ENCODE measurements at places on chromosomes 1 and 21.
A peak's percentile ranks its signal among the peaks of the same experiment; 100 is the strongest.

GRCh38 chr1:50232336-50232735 lies 123.6 kb downstream of the ELAVL4 start:
- DNase-seq, result peak; percentile 7

DNA sequence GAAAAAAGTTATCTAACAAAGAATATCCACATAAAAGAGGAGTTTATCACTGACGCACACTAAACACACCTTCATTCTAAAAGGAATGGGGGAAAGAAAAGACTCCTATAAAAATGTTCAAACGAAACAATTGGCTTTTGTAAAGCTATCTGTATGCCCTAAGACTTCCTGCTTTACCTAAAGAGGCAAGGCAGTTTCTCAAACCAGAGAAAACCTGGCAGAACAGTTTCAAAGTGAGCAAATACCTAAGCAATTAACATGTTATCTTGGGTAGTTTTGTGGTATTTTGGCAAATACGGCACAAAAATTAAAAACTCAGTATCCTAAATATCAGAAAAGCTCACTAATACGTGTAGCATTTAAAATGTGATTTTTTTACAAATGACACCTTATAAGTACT lies 1.9 kb downstream of the PUM1 start:
- peak; percentile 29 for DNase-seq

GRCh38 chr1:223819730-223820514 lies 25.8 kb downstream of the TP53BP2 start:
- DNase-seq, result no peak

DNA sequence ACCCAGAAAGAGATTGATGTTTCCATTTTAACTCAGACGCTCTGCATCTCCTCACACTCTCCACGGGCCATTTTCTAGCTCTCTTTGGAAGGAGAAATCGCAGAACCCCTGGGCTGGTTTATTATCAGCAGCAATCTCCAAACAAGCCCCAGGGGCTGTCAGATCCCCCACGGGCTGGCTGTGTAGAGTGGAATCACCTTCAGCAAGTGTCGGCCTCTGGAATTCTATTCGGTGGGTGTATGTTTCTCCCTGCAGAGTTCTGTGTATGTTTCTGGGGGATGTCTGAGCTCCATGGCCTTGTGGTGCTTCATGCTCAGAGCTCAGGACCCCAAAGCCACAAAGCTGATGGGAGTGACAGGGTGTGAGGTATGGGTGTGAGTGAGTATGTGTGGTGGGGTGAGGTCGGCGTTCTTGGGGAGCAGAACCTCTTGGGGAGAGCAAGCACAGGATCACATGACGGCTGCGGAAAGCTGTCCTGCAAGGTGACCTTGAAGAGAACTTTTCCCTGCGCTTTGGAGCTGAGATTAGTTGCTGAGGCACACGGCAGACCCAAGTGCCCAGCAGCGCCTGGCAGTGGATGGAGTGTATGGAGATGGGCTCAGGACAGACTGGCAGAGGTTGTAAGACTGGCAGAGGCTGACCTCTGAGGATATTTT lies 489 bp downstream of the ACOT11 start:
- DNase-seq, result peak; percentile 51

GRCh38 chr1:23533246-23534023 lies 2.4 kb upstream of the E2F2 start:
- no peak for DNase-seq

- DNase-seq, result no peak
Measured at GRCh38 chr1:232403017-232403714, 226.8 kb downstream of the SIPA1L2 start.

DNA sequence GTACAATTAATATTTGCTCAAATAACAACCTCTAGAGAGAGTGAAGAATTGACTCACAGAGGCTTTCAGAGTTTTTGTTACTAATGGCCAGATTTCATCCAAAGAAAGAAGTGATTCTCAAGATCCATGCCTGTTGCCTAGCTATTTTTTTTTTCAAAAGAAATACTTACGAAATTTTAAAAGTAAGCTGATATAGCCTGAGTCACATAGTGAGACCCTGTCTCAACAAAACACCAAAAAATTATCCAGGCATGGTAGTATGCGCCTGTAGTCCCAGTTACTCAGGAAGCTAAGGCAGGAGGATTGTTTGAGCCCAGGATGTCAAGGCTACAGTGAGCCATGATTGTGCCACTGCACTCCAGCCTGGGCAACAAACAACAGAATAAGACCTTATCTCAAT lies 14.6 kb downstream of the PALMD start:
- no peak for DNase-seq

DNA sequence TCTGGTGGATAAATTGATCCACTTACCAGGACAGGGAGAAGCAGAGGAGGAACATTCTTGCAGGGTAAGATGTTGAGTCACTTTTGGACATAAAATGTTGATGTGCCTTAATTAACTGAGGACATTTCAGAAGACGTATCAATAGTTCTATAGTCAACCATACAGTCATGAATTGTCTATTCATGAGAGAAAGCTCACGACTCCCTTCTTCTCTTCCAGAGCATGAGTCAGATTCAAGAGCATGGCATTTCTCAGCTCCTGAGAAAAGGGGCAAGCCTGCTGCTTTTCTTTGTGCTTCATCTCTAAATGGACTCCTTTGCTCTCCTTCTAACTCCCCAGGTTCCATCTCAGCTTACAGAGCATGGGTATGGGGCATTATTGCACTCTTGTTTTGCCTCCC lies 55.7 kb downstream of the ADGRL4 start:
- no peak for DNase-seq

DNA sequence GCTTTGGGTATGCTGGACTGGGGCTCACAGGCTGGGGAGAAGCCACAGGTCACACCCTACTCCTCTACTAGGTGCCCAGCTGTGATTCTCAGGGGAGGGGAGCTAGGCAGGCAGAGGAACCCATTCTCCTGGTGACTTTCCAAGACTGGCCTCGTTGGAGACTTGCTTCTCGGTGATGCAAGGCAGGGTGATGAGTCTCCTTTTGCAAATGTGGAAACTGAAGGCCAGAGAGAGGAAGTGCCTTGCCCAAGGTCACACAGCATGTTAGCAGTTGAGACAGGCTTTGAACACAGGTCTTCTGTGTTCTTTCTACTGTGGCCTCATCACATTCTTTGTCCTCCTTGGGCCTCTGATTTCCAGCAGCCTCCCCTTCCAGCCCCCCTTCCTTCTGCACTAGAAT lies 20.5 kb upstream of the C1QA start:
- DNase-seq, result no peak

- DNase-seq, result no peak
Measured at GRCh38 chr1:40067023-40067422, 26.5 kb downstream of the CAP1 start.

- DNase-seq, result no peak
Measured at GRCh38 chr1:186715887-186716809, 35.9 kb upstream of the PTGS2 start.

DNA sequence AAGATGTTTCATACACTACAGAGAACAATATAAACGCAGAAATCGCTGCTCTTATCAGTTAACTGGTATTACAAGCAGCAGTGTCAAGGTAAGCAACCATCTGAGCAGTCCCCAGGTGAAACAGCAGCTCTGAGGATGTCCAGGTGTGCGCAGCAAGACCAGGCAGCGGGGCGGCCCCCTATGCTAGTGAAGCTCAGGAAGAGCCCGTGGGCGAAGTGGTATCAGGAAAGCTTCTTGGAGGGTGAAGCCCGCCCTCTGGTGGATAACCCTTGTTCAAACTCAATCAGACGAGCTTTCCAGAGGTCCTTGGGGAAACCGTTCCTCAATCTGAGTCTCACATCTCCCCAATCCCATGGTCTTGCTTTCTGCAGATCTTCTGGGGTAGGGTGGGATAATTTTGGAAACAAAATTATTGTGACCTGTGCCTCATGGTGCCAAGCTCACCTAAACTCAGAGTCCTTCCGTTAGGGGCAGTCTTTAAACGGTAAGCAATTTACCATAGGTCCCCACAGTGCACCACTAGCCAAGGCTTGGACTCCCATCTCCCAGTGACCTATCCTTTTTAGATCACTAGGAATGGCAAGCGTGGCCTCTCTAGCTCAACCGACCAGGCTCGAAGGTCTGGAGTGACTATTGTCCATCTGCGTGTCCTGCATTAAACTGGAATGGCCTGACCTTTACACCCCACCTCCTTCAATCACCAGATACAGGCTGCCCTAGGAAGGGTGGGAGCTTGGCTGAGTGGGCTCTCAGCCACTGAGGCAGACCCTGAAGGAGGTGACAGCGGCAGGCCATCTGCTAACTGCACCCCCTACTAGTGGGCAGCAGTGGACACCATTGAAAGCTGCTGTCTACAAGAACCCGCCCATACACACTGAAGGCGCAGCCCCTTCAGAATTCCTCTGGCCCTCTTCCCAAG lies 13.6 kb upstream of the FAM110D start:
- peak; percentile 91 for DNase-seq

DNA sequence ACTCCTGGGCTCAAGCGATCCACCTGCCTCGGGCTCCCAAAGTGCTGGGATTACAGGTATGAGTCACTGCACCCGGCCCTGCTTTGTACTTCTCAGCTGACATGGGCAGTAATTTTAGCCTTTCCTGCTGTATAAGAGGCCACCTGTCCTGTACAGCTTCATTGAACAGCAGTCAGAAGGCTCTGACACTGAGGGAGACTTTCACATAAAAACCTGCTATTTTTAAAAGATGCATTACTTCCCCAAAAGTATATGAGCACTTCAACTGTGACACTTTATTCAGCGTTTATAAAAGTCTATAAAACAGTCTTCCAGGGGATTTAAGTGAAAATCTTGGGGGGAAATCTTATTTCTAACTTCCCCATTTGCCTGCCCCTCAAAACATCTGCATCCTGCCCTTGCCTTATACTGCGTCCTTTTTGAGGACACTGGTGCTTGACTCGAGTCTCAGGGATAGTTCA lies 17.6 kb downstream of the RNU5D-1 start:
- DNase-seq, result peak; percentile 56

DNA sequence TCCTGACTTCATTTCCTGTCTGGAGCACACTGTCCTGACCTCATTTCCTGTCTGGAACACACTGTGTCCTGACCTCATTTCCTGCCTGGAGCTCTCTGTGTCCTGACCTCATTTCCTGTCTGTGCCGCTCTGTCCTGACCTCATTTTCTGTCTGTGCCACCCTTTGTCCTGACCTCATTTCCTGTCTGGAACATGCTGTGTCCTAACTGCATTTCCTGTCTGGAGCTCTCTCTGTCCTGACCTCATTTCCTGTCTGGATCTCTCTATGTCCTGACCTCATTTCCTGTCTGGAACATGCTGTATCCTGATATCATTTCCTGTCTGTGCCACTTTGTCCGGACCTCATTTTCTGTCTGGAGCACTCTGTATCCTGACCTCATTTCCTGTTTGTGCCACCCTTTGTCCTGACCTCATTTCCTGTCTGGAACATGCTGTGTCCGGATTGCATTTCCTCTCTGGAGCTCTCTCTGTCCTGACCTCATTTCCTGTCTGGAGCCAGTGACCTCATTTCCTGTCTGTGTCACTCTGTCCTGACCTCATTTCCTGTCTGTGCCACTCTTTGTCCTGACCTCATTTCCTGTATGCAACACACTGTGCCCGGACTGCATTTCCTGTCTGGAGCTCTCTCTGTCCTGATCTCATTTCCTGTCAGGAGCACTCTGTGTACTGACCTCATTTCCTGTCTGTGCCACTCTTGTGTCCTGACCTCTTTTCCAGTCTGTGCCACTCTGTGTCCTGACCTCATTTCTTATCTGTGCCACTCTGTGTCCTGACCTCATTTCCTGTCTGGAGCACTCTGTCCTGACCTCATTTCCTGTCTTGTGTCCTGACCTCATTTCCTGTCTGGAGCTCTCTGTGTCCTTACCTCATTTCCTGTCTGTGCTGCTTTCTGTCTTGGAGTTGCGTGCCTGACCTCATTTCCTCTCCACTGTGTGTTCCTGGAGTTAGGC lies 27.6 kb downstream of the SKI start:
- DNase-seq, result peak; percentile 64

GRCh38 chr21:39869141-39869818 lies 2.0 kb downstream of the PCP4 start:
- DNase-seq, result peak; percentile 30

GRCh38 chr1:183178545-183178944 lies 7.5 kb upstream of the LAMC2 start:
- DNase-seq, result no peak

- peak; percentile 39 for DNase-seq
Measured at GRCh38 chr1:197320991-197321531, 53.0 kb downstream of the CRB1 start.

- DNase-seq, result peak; percentile 66
Measured at GRCh38 chr1:113140588-113141446, 67.8 kb downstream of the LRIG2 start.

DNA sequence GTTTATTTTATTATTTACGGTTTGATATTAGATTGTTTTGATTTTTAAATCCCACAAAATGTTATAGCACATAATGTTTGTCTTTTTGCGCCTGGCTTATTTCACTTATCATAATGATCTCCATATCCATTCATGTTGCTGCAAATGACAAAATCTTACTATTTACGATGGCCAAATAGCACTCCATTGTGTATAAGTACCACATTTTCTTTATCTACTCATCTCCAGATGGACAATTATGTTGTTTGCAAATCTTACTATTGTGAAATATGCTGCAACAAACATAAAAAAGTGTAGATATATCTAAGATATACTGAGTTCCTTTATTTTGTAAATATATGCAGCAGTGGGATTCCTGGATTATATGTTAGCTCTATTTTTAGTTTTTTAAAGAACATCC lies 1568.3 kb downstream of the AMY1C start:
- no peak for DNase-seq

Data from NCI-H69 (cell line).